ENCODE measurements at places on chromosomes 6 and 20. TPM values are rescaled to one million over a fixed set of nuclear protein-coding genes. Genes with fewer than 3 reads are reported as not detected.

DNA sequence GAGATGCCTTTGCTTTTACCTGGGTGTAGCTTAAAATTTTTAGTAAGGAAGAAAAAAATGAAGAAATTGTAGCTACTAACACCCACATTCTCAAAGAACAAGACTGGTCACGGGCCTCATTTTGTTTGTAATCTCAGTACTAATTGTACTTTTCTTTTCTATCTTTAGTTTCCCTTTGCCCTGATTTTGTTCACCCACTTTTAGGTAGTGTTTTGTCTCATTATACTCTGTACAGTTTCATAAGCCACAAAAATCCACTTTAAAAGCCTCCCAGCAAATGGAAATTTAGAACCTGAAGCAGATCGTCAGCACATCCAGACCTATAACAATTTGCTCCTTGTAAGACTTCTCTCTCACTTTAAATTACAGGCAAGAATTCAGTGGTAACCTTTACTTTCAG, 43.3 kb downstream of the TP53INP2 start:
- H3K36me3 ChIP-seq = peaks cover 9% of the 10 kb centered on the region
- H3K4me3 ChIP-seq = no peak overlapping the region
- H3K27ac ChIP-seq = no peak overlapping the region
- no peak for DNase-seq

- H3K27me3 ChIP-seq = no peaks in the 10 kb centered on the region
- H3K36me3 ChIP-seq = no peaks in the 10 kb centered on the region
Measured at GRCh38 chr6:90413396-90413795, 116.8 kb upstream of the BACH2 start.

DNA sequence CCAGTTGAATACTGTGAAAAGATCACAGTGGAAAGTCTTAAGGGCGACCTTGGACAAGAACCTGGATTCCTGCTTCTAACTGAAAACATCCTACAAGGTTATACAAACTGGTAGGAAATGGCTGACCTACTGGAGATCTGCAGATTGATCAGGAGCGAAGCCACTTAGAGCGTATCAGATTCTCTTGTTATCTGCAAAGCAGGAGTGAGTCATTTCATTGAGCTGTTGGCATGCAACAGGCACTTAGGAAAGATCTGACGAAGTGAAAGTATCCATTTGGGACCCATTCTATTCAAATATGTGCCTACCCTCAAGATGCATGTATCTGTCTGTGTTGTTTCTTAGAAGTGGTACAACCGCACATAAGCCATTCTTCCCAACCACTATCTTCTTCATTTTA, 131.2 kb upstream of the RIN2 start:
- H3K36me3 ChIP-seq = no peaks in the 10 kb centered on the region
- no peak overlapping the region for H3K27ac ChIP-seq
- no peaks in the 10 kb centered on the region for H3K4me1 ChIP-seq
- H3K4me3 ChIP-seq = no peak overlapping the region
- no peak for DNase-seq

- no peaks in the 10 kb centered on the region for H3K36me3 ChIP-seq
- no peak overlapping the region for H3K4me3 ChIP-seq
- H3K27ac ChIP-seq = no peak overlapping the region
Measured at GRCh38 chr6:23611776-23612381, 514.1 kb upstream of the NRSN1 start.

GRCh38 chr6:125013938-125014660, 51.9 kb downstream of the RNF217 start:
- no peak overlapping the region for H3K4me3 ChIP-seq
- no peak for DNase-seq
- H3K27ac ChIP-seq = no peak overlapping the region
- no peaks in the 10 kb centered on the region for H3K36me3 ChIP-seq
- H3K27me3 ChIP-seq = no peaks in the 10 kb centered on the region

DNA sequence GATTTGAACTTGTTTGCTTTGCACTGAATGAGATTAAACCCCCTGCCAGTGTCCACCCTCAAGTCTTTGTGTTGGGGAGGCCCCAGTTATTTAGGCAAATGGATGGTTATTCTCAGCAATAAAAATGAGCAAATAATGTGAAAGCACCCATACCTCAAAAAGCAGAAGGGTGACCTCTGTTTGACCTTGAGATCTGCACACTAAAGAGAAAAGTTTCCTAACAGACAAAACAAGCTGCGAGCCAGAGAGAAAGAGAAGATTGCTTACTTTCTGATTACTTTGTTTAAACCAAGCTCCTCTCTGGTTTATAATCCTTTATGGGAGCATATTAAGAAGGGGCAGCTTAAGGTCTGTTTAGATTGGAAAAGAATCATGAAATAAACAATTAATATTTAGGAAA, 30.4 kb upstream of the TRERF1 start:
- no peak for DNase-seq
- H3K27me3 ChIP-seq = no peaks in the 10 kb centered on the region
- H3K36me3 ChIP-seq = no peaks in the 10 kb centered on the region
- H3K4me1 ChIP-seq = no peaks in the 10 kb centered on the region

GRCh38 chr20:40314278-40314677, 374.8 kb downstream of the MAFB start:
- no peaks in the 10 kb centered on the region for H3K4me1 ChIP-seq
- H3K27ac ChIP-seq = no peak overlapping the region
- H3K27me3 ChIP-seq = no peaks in the 10 kb centered on the region
- no peaks in the 10 kb centered on the region for H3K36me3 ChIP-seq
- no peak for DNase-seq
- no peak overlapping the region for H3K4me3 ChIP-seq

GRCh38 chr6:87697581-87698546, 4.2 kb downstream of the AKIRIN2 start:
- no peak overlapping the region for H3K4me3 ChIP-seq
- no peak overlapping the region for H3K27ac ChIP-seq
- no peaks in the 10 kb centered on the region for H3K36me3 ChIP-seq
- H3K27me3 ChIP-seq = no peaks in the 10 kb centered on the region
- DNase-seq = no peak

DNA sequence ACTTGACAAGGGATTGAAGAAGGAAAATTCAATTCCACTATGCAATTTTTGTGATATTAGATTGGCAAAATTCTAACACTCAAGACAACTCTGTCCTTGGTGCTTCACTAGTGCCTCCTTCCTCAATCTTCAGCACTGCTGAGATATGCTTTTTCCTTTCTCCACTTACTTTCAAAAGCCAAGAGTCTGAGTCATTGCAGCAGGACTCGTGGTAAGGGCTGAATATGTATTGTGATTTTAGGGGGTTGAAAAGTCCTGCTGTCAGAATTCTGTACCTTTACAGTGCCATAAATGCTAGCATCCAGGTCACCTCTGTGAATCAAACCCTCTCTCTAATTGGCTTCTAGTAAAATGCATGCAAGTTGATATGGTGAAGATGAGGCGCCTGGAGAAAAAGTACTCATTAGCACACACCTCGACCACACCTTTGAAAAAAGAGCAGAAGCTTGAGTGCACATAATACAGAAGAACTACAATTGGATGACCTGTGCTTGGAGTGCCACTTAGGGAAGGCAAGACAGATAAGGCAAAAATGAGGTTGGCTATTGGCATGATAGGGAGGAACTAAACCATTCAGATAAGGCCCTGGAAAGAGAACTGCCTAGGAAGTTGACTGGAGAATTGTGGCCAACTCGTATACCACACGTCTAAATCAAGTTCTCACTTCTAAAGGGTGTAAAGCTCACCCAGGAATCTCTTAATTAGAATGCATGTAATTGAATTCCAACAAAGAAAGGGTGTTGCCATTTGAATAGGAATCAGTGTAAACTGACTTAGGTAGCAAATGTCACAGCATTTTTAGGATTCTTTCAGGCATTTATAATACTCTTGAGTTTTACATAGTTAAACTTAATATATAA, 43.6 kb upstream of the FAM83B start:
- H3K27ac ChIP-seq = no peak overlapping the region
- no peaks in the 10 kb centered on the region for H3K27me3 ChIP-seq
- H3K4me1 ChIP-seq = no peaks in the 10 kb centered on the region
- H3K4me3 ChIP-seq = no peak overlapping the region

- DNase-seq = no peak
- H3K36me3 ChIP-seq = peaks cover 2% of the 10 kb centered on the region
- H3K27ac ChIP-seq = no peak overlapping the region
Measured at GRCh38 chr6:117536317-117536716, 53.8 kb downstream of the DCBLD1 start.

GRCh38 chr20:20395087-20395486, 27.2 kb downstream of the INSM1 start:
- DNase-seq = no peak
- no peak overlapping the region for H3K27ac ChIP-seq
- peaks cover 7% of the 10 kb centered on the region for H3K4me1 ChIP-seq
- no peak overlapping the region for H3K4me3 ChIP-seq

DNA sequence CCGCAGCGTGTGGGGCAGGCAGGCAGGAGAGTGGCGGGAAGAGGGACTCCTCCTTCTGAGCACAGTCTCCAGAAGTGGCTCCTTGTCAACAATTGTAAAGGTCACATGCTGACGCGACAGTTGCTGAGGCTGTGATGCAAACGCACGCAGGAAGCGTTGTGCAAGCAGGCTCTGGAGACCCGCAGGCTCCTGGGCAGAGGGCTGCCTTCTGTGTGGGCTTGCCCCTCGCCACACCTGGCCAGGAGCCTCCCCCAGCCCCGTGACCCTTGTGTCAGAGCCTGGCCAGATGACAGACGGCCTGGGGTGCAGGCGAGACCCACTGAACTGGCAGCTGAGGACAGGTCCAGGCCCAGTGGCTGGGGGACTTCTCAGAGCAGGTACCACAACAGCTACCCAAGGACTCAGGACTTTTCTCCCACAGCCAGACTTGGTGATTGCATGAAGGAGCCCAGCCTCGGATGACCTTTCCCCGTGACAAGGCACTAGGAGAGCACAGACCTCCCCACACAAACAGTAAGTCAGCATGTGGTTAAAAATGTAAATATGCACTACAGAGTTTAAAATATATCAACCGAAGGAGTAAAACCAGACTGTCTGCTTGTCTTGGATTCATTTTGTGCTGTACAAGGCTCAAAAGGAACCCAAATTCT, 222.1 kb upstream of the RREB1 start:
- H3K4me3 ChIP-seq = no peak overlapping the region
- peaks cover 4% of the 10 kb centered on the region for H3K4me1 ChIP-seq
- no peaks in the 10 kb centered on the region for H3K27me3 ChIP-seq
- no peaks in the 10 kb centered on the region for H3K36me3 ChIP-seq
- peak; percentile 75 for DNase-seq
- no peak overlapping the region for H3K27ac ChIP-seq

The KCNK16 gene
- total RNA-seq = not detected

The NTSR1 gene
- not detected for total RNA-seq

The CST9L gene
- not detected for total RNA-seq

All from body of pancreas (tissue), 4 donors.